ENCODE measurements at places on chromosomes 5 and 9. TPM values are rescaled to one million over a fixed set of nuclear protein-coding genes. Genes with fewer than 3 reads are reported as not detected.
A peak's percentile ranks its signal among the peaks of the same experiment; 100 is the strongest.

SMIM33 gene
- not detected for total RNA-seq

DND1 gene
- 2.8 TPM for total RNA-seq

DNA sequence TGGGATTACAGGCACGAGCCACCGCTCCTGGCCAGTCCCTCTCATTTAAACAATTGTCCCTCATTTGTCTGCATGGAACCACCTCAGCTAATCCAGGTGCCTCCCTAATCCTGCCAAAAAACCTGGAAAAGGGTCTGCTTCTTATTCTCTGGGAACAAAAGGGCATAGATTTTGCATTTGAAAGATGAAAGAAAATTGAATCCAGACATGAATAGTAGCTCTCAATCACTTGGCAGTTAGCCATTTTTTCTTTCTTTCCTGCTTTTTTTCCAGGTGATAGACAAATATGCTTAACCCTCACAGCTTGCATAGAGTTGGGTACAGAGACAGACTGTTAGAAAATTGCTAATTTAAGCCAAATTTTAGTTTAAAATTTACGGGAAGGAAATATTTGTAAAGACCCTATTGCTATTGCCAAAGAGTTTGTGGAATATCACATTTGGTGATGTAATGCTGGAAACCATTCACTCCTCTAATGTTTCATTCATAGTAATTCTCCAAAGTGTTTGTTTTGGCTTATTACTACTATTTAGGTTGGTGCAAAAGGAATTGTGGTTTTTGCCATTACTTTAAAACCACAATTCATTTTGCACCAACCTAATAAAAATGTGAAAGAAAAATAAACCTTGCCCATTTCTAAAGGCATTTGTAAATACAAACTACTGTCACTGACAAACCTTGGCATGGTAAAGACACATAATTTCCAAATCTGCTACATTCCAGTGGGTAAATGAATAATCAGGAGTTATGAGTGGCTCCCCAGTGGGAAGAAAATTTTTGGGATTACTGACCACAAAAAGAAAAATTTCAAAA is 80.5 kb upstream of the JAK2 start:
- H3K27ac ChIP-seq = no peak overlapping the region
- no peaks in the 10 kb centered on the region for H3K27me3 ChIP-seq
- no peaks in the 10 kb centered on the region for H3K36me3 ChIP-seq
- no peak for DNase-seq
- peaks cover 10% of the 10 kb centered on the region for H3K4me1 ChIP-seq
- no peak overlapping the region for H3K4me3 ChIP-seq

WNK2 gene
- 85.7 TPM for total RNA-seq

GRCh38 chr9:23555851-23556250 is 270.2 kb downstream of the ELAVL2 start:
- H3K36me3 ChIP-seq = no peaks in the 10 kb centered on the region
- H3K27me3 ChIP-seq = peaks cover 23% of the 10 kb centered on the region
- DNase-seq = no peak
- H3K4me3 ChIP-seq = no peak overlapping the region

SPINK7 gene
- not detected for total RNA-seq

SLC4A9 gene
- 0.24 TPM for total RNA-seq

PITX1 gene
- total RNA-seq = 12.9 TPM

DNA sequence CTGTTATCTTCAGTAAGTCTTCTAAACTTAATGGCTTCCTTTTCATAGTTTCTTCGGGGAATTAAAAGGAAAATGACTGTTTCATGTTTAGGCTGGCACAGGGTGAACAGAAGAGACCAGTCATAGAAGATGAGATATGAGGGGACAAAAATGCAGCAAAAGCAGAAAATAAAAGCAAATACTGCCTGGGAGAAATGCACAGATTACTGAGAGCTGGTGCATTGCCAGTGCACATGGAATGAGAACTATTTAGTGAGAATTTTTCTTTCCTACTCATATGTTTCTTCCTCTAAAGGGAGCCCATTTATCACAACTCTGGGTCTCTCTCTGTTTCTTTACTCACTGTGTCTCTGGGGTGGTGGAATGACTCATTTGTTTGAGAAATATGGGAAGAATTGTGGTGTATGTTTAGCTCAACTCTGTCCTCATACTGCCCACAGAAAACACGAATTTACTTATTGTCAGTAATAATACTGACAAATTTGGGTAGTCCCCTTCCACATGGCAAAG is 25.9 kb upstream of the ANKRD55 start:
- H3K27me3 ChIP-seq = no peaks in the 10 kb centered on the region
- H3K36me3 ChIP-seq = no peaks in the 10 kb centered on the region
- DNase-seq = no peak
- no peak overlapping the region for H3K4me3 ChIP-seq

DNA sequence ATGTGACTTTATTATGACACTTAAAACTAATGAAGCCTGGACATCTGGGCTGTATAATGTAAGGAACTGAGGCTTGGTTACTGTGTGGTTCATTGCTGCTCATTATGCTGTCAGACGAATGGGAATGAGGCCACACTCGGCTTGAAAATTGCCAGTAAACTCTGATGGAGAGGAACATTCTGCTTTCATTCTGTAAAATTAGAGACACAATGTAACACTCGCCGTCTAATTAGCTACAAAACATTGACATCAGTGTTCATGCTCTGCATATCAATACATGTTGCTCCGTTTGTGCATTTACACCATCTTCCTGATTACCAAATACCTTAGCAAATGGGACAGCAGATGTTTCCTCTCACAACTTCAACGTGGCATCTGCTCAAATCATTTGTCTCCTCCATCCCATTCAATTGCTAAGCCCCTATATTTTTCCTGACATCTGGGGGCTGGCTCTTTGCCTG is 133.0 kb downstream of the SLC28A3 start:
- peaks cover 31% of the 10 kb centered on the region for H3K27me3 ChIP-seq
- no peaks in the 10 kb centered on the region for H3K36me3 ChIP-seq
- H3K4me3 ChIP-seq = no peak overlapping the region
- no peaks in the 10 kb centered on the region for H3K4me1 ChIP-seq
- no peak for DNase-seq

DNA sequence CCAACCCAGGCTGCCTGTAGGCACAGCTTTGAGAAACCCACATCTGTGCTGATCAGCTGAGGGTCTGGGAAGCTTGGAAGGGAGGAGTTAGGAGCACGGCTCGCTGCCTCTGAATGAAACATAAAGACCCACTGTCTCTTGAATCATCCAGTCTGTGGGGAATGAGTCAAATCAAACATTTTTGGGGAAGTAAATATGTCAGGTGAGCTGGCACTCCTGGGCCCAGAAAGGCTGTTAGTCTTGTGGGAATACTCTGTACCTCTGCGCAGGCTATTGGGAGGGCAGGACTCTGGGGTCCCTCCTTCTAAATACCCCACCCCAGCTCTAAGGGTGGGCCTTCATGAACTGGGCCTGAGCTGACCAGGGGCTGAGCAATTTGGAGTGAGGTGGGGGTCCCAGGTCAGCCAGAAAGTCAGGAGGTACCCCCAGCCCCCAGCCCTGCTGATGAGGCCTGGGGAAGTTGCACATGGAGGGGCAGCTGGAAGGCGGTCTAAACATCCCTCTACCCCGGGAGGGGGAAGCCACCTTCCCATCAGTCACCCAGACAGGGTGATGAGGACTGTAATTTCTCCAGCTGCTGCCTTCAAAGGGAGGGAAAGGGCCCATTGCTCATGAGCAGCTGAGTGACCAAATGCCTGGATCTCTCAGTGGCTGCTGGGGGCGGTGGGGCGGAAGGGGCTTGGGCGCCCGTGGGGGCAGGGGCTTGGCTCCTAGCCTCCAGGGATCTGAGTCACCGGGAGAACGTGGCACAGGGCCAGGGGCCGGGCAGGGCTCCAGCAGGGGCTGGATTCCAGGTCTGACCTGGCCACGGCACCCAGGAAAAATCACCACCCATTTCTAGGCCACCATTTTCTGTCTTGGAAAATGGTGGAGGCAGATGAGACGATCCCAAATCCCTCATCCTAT is 10.8 kb downstream of the FIBCD1 start:
- peak; percentile 92 for DNase-seq
- H3K27me3 ChIP-seq = peaks cover 19% of the 10 kb centered on the region
- H3K4me1 ChIP-seq = peaks cover 21% of the 10 kb centered on the region
- peaks cover 5% of the 10 kb centered on the region for H3K36me3 ChIP-seq
- H3K4me3 ChIP-seq = peak overlapping the region; percentile 61

GRCh38 chr9:113370806-113371325 is 5.9 kb downstream of the HDHD3 start:
- H3K27ac ChIP-seq = no peak overlapping the region
- no peaks in the 10 kb centered on the region for H3K27me3 ChIP-seq
- no peaks in the 10 kb centered on the region for H3K4me1 ChIP-seq
- no peak for DNase-seq

DNA sequence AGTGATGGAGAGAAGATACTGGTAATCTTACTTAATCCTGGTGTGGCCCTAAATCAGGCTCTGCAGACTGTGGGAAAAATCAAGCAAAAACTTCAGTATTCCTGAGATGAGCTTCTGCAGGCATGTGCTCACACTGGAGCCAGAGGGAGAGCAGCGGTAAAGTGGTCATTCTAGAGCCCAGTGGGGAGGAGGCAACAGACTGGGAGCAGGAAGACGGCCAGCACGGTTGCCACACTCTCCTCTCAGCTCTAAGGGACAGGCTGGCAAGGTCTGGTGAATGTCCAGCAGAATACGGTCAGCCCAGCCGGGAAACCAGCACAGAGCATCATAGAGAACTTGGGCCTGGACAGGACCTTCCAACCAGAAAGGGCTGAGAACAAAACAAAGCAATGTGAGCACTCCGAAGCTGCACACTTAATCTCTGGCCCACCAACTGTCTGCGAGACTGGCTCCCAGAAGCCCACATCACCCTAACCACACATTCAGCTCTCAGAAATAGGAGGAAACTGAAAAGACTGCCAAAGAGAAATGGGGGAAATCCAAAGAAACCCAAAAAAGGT is 30.3 kb downstream of the MED27 start:
- H3K27me3 ChIP-seq = no peaks in the 10 kb centered on the region
- H3K27ac ChIP-seq = no peak overlapping the region
- no peak for DNase-seq

MCC gene
- 3.6 TPM for total RNA-seq

UTP15 gene
- 47.5 TPM for total RNA-seq

OTP gene
- not detected for total RNA-seq
